ENCODE measurements at places on chromosomes 11 and 22.

- DNase-seq = no peak
These were observed 14.0 kb downstream of the MYRF start for GRCh38 chr11:61766353-61766841.

GRCh38 chr22:36191106-36191836, 10.3 kb downstream of the APOL4 start:
- DNase-seq = no peak

GRCh38 chr11:36098087-36098486, 154.2 kb downstream of the LDLRAD3 start:
- DNase-seq = no peak

DNA sequence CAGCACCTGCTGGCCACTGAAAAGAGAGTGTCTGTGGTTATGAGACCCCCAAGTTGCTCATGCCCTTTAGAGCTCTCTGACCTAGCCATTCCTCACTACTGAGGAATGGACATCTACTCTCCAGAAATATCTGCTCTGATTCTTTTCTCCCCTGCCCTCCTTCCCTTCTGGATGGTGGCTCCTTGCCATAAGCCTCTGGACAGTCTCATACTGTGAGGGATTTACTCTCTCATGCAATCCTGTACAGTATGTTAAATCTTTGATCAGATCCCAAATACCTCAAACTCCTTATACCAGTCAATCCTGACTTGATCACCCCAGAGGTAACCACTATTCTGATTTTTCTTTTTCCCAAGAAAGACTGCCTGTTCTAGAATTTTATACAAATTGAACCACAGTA, 80.7 kb downstream of the ARHGAP20 start:
- DNase-seq = no peak

GRCh38 chr11:105046898-105047579, 1.9 kb upstream of the CARD16 start:
- no peak for DNase-seq

GRCh38 chr22:36409911-36410756, 22.4 kb upstream of the MYH9 start:
- DNase-seq = peak; percentile 74

- no peak for DNase-seq
These were observed 137.8 kb downstream of the C11orf58 start for GRCh38 chr11:16876053-16876752.

DNA sequence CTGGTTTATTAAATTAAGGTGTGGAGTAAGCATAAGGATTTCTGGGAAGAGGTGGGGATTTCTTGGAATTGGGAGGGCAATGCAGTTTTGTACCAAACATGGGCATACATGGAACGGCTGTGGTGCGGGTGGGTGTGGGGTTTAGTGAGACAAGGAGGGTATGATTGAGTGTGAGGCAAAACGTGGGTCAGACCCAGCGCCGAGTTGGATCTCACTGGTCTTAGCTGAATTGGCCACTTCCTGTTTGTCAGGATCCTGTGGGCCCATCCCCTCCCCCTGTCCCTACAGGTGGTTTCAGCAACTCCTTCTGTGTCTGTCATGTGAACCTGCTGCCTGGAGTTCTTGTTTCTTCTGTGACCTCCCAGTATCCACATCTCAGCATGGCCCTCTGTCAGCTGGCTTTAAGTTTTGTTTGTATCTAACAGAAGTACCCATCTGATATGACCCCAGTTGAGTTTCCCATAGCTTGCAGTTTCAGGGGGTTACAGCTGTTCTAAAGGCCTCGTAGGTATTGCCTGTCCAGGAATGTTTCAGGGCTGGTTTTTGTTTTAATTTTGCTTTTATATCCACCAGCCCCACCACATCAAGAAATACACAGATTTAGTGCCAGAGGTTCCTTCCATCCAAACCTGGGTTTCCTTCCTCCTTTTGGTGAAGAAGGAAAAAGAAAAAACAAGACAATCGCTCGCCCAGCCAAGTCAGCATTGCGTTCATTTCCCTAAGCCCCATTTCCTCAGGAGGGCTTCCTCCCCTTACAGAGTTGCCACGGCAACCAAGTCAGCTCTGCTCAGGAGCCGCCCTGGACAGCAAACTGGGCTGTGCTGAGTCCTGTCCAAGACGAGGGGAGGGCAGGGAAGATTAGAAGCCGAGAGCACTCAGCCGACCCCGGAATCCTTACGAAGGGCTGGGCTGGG, 6.0 kb downstream of the APOL1 start:
- peak; percentile 46 for DNase-seq

DNA sequence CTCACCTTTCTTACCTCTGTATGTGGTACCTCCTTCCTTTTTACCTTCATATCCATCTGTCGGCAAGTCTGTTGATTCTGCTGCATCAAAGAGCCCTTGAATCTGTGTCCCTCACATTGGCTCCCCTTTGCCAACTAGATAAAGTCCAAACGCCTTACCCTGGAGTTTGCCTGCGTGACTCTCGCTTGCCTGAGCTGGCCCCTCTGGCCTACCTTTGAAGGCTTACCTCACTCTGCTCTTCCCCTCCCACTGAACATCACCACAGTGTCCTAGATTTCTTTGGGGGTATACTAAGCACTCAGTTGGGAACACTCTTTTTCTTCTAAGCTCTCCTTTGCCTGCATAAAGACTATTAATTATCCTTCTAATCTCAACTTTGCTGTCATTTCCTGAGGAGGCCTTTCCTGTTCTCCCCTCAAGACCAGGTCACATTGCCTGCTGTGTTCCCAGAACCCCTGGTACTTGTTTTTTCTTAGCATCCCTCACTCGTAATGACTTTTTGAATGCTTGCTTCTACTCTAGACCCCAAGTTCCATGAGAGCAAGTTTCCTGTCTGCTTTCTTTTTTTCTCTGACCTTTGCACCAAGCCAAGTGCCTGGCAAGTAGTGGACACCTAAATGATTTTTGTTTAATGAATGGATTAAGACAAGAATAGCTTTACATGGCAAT, 67.8 kb upstream of the ADORA2A start:
- no peak for DNase-seq

DNA sequence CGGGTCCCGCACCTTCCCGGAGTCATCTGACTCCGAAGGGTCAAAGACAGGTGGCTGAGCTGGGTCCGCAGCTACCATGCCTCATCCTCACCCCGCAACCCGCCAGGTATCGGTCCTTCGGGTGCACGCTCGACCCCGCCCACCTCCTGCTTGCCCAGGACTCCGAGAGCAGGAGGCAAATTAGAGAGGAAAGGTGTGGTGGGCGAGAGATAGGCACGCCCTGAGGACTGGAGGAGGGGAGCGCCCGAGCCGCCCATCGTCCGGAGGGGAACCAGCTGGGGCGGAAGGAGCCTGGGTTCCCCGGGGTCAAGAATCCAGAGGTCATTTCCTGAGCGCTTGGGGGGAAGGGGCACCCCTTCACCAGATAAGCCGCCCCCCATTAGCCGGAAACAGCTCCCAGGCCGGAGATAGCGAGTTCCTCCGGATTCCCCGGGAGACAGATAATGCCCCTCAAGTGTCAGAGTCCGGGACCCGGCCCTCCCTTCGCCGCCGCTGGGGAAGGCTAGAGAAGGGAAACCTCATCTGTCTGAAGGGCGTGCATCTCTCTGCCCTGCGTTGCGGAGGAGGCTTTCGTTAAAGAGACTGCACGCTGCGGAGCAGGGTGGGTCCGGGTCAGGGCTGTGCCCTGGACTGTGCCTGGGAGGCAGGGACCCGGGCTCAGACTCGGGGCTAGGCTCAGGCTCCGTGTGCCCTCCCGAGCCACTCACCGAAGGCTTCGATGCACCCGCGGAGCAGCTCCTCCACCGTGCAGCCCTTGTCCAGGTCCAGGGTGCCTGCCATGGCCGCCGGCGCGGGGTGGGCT, 1.7 kb downstream of the RASGRP2 start:
- DNase-seq = peak; percentile 74

- peak; percentile 45 for DNase-seq
These were observed 728 bp downstream of the FANCF start for GRCh38 chr11:22624742-22625447.

DNA sequence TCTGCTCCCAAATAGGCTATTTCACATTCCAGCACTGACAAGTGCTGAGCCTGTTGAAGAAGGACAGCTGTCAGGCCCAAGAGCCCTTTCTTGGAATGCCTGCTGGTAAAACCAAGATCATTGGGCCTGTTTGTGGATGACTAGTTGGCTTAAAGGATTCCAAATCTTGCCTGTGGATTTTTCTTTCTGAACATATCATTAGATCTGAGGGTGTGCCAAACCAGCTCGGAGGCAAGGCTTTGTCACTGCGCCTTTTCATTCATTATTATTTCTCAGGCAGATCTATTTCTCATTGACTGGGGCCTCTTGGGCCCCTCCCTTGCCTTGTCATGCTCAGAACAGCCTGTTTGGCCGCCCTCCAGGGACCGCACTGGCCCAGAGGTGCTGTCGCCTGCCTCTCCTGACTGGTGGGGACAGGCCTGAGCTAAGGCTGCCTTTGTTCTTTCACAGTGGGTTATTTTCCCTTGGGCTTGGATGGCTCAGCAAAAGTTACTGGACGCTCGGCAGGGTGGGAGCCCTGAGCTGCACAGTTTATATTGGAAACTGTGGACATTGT, 222.7 kb upstream of the SESN3 start:
- no peak for DNase-seq

DNA sequence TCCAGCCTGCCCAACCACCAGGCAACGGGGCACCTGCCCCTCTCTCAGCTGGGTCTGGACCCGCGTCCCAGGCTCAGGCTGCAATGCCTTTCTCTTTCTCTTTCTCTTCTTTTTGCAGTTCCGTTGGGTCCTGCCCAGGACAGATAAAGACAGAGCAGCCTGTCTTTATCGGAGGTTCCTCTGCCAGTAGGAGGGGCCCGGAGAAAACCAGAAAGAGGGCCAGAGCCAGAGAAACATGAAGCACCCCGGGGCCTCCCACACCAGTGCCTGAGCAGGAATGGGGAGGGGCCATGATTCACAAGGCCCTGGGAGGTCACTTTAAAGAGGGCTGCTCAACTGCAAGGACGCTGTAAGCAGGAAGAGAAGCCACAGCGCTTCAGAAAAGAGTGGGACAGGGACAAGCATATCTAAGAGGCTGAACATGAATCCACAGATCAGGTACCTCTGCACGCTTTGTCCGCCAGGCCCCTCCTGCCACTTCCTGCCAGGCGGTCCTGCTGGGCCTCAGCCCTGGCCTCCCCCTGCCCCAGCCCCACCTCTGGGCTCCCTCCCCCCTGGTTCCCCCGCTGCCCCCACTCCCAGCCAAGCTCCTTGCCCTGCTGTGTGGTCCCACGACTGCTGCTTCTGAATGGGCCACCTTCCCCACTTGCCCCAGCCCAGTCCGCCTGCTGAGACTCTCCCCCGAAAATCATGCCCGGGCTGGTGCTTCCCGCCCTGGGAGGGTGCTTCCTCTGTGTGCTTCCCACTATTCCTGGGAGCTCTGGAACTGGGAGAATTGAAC, at the start of gene APOBEC3C:
TSS of gene APOBEC3C (plus strand) at position 316 of the 781 bp plus-strand sequence. CDS start at position 422, 106 bp downstream.
- peak; percentile 84 for DNase-seq
